SHP77 (cell line): ENCODE measurements at places on chromosomes 13 and 19.
A peak's percentile ranks its signal among the peaks of the same experiment; 100 is the strongest.

DNA sequence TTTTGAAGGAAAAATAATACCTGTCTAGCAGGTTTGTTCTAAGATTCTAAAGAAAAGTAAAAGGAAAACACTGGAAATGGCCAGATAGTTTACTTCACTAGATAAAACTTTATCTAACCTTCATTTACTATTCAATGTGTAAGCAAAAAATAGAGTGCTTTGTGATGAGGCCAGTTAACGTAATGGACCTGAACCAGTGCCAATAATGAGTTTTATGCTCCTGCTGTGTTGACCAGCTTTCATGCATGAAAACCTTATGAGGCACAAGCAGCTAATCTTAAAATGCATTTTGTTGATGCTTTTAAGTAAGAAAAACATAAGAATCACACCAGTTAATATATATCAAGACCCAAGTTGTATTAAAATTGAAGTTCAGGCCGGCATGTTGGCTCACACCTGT lies 617.2 kb upstream of the GPC6 start:
- DNase-seq = no peak

- no peak for DNase-seq
Measured at GRCh38 chr13:98083507-98083906, 59.4 kb upstream of the FARP1 start.

- DNase-seq = no peak
Measured at GRCh38 chr19:16066611-16067104, 9.6 kb upstream of the TPM4 start.

GRCh38 chr13:97538203-97538602 lies 104.2 kb downstream of the RAP2A start:
- no peak for DNase-seq

DNA sequence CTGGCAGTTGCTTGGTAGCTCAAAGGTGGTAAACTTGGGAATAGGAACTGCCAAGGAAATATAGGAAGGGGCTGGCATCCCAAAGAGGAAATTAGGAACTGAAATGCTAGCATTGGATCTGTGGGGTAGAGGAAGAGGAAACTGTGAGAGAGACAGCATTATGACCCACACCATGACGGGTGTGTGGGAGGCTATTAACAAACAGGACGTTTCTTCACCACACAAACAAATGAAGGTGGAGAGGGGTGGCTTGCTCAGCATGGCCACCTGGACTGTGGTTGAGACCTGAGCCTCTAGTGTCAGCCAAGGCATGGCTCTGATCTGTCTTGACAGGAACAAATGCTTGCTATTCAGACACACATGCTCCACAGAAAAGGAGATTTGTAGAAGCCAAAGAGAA lies 178.2 kb downstream of the B3GLCT start:
- DNase-seq = no peak

- no peak for DNase-seq
Measured at GRCh38 chr13:48319531-48320398, 16.2 kb downstream of the RB1 start.

DNA sequence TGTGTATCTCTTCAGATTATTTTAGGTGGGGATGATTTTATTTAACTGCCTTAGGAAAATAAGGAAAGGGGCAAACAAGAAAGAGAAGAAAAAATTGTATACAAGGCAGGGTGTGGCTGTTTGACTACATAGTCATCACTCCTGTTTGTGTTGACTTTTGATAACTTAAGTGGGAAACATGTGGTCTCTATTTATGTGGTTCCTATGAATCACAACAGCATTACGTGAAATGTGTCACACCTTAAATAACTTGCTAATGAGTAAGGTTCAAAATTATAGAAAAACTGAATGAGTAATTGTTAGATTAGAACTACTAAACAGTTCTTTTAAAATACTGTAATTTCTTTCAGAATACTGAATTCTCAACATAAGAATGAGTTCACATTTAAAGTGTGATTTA lies 69.3 kb downstream of the LMO7 start:
- no peak for DNase-seq

- no peak for DNase-seq
Measured at GRCh38 chr19:44571830-44572580, 41.4 kb upstream of the IGSF23 start.

GRCh38 chr13:34161931-34162543 lies 344.1 kb downstream of the RFC3 start:
- peak; percentile 39 for DNase-seq

DNA sequence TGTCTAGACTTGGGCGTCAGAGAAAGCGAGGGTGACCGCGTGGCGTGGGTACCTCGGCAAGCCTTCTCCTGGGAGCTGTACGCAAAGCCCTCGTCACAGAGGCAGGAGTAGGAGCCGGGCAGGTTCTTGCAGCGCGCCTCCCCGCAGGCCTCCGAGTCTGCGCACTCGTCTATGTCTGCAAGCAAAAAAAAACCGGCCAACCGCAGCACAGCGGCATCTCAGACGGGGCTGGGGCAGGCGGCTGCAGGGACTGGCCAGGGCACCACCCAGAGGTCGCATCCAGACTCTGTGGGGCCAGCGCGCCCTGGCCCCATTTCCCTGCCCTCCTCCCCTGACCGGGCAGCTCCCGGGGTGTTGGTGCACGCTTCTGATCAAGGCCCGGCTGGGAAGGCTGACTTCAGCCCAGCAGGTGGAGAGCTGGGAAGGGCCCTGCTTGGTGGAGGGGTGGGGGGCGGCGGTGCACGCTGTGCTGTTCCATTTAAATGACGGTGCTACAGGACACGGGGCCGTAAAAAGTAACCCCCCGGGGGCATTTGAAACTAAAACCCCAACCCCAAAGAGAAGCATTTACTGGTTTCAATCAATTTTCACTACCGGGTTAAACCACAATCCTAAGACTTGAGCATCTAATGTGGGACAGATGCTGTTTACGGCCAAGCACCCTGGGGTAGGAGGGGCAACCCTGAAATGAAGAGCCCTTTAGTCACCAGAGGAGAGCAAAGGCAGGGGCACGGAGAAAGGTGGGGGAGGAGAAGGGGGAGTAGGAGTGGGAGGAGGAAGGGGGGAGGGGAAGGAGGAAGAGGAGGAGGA lies 28.2 kb downstream of the GAS6 start:
- DNase-seq = peak; percentile 36

GRCh38 chr19:57465680-57466381 lies 8.9 kb upstream of the VN1R1 start:
- peak; percentile 16 for DNase-seq
